ENCODE measurements at places on chromosomes 16 and 17.

DNA sequence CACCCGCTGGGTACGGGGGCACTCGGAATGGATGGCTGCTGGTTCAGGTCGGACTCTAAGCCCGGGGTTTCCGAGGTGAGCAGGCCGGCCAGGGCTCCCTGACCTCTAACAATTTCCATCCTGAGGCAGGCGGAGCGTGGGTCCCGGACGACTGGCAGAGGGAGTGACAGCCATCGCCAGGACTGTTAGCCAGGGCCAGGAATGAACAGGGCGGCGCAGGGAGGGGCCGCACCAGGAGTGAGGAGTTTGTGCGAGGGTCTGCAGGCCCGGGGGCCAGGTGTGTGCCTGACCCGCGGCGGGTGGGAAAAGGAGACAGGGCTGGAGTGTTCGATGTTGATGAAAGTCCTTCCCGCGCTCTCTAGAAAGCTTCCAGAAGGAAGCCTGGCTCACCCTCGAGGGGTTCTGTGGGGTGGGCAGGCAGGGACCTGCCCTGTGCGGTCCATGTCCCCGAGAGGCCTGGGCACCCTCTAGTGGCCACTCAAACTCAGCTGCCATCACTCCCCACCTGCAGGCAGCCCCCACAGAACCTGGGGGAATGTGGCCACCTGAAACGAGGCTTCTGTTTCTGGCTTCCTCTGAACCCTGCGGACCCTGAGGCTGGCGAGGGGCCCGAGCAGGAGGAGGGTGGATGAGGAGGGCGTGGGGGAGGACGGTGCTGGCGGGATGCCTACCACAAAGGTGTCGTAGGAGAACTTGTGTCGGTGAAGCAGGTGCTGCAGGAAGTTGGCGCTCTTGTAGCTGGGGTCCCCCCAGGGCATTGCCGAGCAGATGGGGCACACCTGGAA lies 8.2 kb downstream of the RNF166 start:
- H3K36me3 ChIP-seq = no peaks in the 10 kb centered on the region
- no peaks in the 10 kb centered on the region for H3K27me3 ChIP-seq
- H3K27ac ChIP-seq = no peak overlapping the region
- no peak overlapping the region for H3K4me3 ChIP-seq
- H3K4me1 ChIP-seq = no peaks in the 10 kb centered on the region

DNA sequence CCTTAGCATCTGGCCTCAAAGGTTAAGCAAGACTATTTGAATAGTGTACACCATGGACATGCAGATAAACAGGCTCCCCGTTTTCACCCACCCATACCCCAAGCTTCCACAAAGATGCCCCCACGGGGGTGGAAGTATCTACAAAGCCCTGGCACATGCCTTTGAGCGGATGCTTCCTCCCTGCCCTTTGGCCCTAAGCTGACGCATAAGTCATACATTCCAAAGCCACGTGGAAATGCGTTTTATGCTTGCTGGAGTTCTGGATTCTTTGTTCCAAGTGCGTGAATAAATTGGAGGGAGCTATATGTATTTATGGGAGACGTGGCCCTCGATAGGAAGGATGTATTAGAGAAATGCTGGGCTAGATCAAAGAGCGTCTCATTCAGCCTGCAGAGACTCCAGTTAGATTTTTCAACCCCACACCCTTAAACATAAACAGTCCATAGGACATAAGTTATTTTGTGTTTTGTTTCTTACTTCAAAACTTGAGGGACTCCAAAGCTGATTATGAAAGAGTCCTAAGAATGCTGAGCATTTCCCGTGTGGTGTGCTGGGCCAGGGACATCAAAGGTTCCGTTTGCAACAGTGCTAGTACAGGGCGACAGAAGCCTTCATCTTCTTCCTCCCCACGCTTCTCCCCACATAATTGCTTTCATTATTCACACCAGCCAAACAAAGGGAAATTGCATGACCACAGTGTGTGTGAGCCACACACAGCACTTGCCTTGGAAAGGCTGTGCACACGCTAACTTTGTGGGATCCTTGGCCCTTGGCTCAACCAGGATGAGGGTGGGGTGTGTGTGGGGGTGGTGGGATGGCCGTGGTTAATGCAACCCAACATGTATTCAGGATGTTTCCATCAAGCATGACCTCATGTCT lies 73.6 kb downstream of the WIPI1 start:
- no peak overlapping the region for H3K4me3 ChIP-seq
- no peaks in the 10 kb centered on the region for H3K27me3 ChIP-seq
- peak overlapping the region; percentile 19 for H3K27ac ChIP-seq

DNA sequence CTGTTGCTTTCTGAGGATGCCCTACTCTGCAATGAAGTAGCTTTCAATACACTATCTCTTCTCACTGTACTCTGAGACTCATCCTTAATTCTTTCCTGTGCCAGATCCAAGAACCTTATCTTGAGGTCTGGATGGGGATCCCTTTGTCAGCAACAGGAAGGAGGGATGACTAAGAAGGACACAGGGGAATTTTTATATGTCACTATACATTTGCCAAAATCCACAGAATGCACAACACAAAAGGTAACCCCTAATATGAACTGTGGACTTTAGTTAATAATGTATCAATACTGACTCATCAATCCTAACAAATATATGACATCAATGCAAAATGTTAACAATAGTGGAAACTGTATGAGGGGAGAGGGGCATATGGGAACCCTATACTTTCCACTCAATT lies 4.7 kb upstream of the RBBP6 start:
- no peaks in the 10 kb centered on the region for H3K4me1 ChIP-seq
- H3K27me3 ChIP-seq = no peaks in the 10 kb centered on the region
- no peak for DNase-seq
- H3K36me3 ChIP-seq = peaks cover 2% of the 10 kb centered on the region
- H3K27ac ChIP-seq = no peak overlapping the region

DNA sequence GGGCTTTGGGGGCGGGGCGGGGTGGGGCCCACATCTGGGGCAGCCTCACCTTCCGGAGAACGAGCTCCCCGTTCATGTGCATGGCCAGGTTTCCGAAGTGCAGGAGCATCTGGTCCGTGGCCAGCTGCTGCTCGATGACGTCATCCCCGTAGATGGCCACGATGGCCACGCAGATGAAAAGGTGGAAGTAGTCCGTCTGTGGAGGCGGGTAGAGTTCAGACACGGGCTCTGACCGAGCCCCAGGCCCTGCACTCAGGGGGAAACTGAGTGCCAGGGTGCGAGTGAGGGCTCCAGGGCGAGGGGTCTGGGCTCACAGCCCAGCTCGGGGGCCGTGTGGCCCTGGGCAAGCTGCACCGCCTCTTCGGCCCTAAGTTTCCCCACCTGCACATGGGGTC lies 93.7 kb downstream of the TBC1D16 start:
- no peak overlapping the region for H3K4me3 ChIP-seq
- H3K4me1 ChIP-seq = peaks cover 3% of the 10 kb centered on the region
- no peaks in the 10 kb centered on the region for H3K27me3 ChIP-seq
- DNase-seq = no peak
- no peak overlapping the region for H3K27ac ChIP-seq

- no peaks in the 10 kb centered on the region for H3K27me3 ChIP-seq
- DNase-seq = no peak
- no peaks in the 10 kb centered on the region for H3K36me3 ChIP-seq
- H3K4me1 ChIP-seq = no peaks in the 10 kb centered on the region
- no peak overlapping the region for H3K4me3 ChIP-seq
Observed at GRCh38 chr16:35208001-35208935, 1748.9 kb downstream of the TP53TG3F start.

GRCh38 chr16:19283637-19284036 lies 1.9 kb upstream of the CLEC19A start:
- H3K27ac ChIP-seq = no peak overlapping the region
- H3K27me3 ChIP-seq = no peaks in the 10 kb centered on the region
- no peak overlapping the region for H3K4me3 ChIP-seq
- no peaks in the 10 kb centered on the region for H3K36me3 ChIP-seq
- DNase-seq = no peak
- H3K4me1 ChIP-seq = no peaks in the 10 kb centered on the region

GRCh38 chr17:77354420-77354669 lies 213.6 kb downstream of the SEC14L1 start:
- H3K4me3 ChIP-seq = no peak overlapping the region
- no peaks in the 10 kb centered on the region for H3K27me3 ChIP-seq
- H3K4me1 ChIP-seq = peaks cover 14% of the 10 kb centered on the region
- peak; percentile 11 for DNase-seq

DNA sequence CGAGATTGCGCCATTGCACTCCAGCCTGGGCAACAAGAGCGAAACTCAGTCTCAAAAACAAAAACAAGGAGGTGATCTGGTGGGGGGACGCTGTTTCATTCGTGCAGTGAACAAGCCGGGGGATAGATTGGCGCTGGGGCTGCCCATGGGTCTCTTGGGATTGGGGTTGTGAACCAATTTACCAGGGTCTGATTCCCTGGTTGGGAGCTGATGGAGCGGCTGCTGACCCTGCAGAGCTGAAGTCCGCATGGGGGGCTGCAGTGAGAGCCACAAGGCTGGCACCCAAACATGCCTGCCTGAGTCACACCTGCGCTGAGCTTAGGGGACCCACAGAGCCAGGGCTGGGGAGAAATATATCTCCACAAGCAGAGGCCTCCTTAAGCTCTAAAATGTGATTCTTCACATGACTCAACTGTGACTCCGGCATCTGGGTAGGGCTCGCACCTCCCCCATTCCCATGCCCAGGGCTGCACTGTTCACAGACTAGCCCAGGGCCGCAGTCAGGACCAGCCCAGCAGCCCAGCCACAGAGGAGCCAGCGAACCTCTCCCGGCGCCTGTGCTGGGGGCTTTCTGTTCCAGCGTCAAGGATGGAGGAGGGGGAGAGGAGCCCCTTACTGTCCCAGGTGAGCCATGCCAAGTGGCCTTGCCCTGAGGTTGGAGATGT lies 5.0 kb downstream of the TSPAN10 start:
- H3K27ac ChIP-seq = no peak overlapping the region
- H3K4me1 ChIP-seq = peaks cover 7% of the 10 kb centered on the region
- no peak for DNase-seq
- no peak overlapping the region for H3K4me3 ChIP-seq
- H3K27me3 ChIP-seq = no peaks in the 10 kb centered on the region
- H3K36me3 ChIP-seq = peaks cover 2% of the 10 kb centered on the region

DNA sequence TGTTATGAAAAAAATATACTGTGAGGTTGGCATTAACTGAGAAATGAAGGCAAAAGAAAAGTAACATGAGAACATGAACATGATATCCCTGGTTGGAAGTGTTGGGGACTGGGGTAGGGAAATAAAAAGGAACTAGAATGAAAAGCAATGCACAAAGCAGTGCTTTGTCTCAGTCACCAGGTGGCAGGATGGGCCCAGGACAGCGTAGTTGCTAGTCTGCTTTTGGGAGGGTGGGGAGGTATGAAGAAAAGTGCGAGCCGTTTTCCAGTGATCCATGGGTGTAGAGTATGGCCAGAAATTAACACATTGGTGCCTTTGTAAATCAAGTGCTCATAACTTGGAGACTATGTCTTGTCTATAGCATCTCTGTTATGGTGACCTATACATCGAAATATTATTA lies 662.5 kb upstream of the SALL1 start:
- no peak overlapping the region for H3K27ac ChIP-seq
- H3K4me1 ChIP-seq = peaks cover 5% of the 10 kb centered on the region
- no peak for DNase-seq
- peaks cover 6% of the 10 kb centered on the region for H3K27me3 ChIP-seq

- no peaks in the 10 kb centered on the region for H3K27me3 ChIP-seq
- no peak overlapping the region for H3K27ac ChIP-seq
- no peak overlapping the region for H3K4me3 ChIP-seq
- H3K4me1 ChIP-seq = no peaks in the 10 kb centered on the region
- no peak for DNase-seq
Observed at GRCh38 chr16:25184771-25185170, 32.0 kb upstream of the AQP8 start.

All from mesothelial cell of epicardium (in vitro differentiated cells).